ENCODE measurements at places on chromosomes 1 and 21.
A peak's percentile ranks its signal among the peaks of the same experiment; 100 is the strongest.

- DNase-seq = no peak
Observed at GRCh38 chr1:41614818-41615217, 130.3 kb upstream of the EDN2 start.

DNA sequence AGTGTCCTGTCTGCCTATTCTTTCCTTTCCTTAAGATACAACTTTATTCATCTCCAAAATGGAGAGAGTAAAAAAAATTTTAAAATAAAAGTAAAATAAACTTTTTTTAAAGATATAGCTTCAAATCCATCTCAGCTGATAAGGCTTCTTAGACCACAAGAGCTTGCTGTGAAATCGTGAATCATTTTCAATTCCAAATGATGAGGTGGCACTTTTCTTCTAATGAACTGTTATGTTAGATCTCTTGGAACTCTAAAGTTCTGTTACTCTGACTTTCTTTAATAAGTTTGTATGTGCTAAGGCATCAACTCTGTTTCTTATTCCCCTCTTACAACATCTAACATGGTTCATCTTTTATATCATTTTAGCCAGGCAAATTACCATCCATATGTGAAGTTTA lies 4.5 kb downstream of the SH3GLB1 start:
- no peak for DNase-seq

- no peak for DNase-seq
Observed at GRCh38 chr1:84103197-84103992, 40.7 kb upstream of the PRKACB start.

DNA sequence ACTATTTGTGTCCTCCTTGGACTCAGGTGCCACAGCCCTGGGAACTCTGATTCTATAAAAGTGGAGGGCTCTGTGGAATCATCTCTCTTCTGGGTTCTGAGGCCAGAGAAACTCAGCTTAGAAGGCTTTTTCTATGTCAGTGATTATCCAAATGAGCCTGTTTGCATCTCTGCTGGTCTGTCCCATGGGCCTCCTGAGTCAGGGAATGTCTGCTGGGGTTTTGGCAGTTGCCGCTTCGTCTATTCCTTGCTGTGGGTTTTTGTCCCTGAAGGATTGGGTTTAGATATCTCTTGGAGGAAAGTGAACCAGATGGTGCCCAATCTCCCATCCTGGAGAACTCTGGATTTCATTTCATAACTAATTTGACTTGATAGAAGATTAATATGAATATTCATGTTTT lies 297.6 kb downstream of the HHAT start:
- no peak for DNase-seq

DNA sequence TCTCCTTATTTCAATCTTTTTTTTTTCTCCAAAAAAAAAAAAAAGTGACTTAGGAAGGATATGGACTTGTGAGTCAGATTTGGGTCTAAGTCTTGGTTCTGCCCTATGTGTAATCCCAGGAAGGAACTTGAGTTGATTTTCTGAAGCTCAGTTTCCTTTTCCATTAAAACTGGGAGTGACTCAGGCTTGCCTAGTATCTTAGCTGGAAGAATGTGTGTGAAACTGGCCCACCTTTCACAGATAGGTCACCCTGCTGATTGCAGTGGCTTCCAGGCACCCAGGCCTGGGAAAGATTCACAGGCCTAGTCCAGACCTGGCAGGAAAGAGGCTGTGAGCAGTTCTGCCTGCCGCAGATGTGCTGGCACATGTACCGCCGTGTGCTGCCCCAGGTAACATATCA lies 218.3 kb upstream of the HOOK1 start:
- no peak for DNase-seq

GRCh38 chr1:12144236-12144635 lies 22.6 kb upstream of the TNFRSF1B start:
- DNase-seq = no peak

GRCh38 chr1:229221106-229222019 lies 49.5 kb upstream of the RAB4A start:
- DNase-seq = no peak

DNA sequence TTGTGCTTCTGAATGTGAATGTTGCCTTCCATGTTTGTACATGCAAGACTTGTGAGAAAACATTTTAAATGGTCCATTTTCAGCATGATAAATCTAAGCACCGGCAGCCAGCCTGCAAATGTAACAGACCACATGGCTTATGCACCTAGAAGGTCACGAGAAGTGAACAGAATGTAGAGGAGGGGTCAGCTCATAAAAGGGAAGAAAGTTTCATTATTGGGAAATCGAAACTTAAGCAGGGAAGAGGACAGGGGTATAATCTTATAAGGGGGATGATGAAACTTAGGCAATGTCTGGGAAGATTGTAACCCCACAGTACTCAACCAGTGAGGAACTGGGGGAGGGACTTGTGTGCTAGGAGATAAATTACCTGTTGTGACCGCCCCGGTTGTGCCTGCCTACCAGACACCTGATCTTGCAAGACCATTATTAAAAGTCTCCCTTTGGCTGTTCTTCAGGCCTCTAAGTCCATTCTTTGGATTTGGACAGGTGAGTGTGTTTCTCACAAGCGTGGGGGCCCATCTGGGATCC lies 37.7 kb upstream of the VN1R5 start:
- DNase-seq = no peak

DNA sequence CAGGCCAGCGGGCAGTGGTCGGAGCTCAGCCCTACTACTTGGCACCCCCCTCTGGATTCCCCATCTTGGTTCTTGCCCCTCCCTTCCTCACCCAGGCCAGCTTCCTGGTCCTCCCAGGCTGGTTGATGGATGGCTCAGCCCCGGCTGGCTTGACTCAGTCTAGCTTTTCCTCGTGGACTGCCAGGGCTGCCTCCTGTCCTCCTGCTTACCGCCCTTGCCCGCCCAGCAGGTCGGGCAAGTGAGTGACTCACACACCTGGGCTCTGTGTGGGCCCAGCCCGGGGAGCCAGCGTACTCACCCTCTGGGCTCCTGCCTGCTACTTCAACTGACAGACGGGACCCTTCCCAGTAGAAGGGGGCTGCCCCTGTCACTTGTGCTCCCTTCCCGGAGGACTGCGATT lies 19.5 kb upstream of the ARHGEF10L start:
- no peak for DNase-seq

GRCh38 chr1:156476501-156477298 lies 23.9 kb downstream of the MEF2D start:
- DNase-seq = no peak

GRCh38 chr1:26627954-26628353 lies 67.9 kb upstream of the ARID1A start:
- no peak for DNase-seq

DNA sequence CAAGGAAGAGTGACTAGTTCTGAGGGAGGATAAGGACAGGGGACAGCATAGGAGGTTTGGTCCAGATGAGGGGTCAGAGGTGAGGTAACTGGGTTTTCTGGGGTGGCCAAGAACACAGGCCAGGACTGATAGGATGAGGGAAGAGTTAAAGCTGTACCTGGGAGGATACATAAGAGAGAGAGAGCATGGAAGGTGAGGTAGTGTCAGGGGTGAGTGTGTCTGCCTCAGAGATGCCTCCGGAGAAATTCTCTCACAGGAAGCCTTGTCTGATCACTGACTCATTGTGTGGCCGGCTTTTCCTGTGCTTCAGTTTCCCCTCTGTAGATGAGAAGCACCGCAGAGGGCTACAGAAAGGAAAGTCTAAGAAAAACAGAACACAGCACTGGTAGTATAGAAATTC lies 40.2 kb downstream of the FASLG start:
- peak; percentile 56 for DNase-seq

- no peak for DNase-seq
Observed at GRCh38 chr1:205456383-205456867, 580 bp upstream of the BLACAT1 start.

GRCh38 chr1:21321963-21322680 lies 31.9 kb upstream of the ECE1 start:
- no peak for DNase-seq

DNA sequence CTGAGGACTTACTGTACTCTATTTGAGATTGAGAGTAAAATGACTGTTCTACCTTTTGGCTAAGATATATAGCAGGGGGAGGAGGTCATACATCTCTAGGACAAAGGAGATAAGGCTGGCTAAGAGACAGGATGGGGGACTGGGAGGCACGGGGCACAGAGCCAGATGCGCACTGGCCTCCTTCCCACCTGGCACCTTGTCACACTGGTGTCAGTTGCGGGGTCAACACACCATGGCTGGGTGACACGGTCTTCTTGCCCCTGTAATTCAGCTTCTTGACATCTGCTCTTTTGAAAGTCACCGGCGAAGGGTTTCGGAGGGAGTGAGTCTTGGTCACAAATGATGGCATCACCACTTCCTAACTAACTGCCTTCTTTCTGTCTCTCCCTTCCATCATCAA lies 177.3 kb downstream of the ZSCAN20 start:
- DNase-seq = no peak

DNA sequence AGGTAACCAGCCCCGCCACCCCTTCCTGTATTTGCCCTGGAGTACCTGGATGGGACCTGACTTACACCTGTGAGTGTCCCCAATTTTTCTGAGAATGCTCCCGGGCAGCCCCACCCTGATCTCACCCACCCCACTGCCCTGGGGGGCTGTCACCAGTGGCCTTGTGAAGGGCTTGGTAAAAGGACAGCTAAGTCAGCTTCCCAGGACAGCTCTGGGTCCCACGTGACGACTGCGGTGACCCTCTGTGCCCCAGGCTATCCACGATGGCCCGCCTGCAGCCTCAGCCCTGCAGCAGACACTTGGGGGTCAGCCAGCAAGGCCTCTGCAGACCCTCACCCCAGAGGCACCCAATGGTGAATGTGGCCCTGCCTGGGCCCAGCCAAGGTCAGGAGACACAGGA lies 5.6 kb downstream of the SRM start:
- DNase-seq = no peak

- DNase-seq = no peak
Observed at GRCh38 chr1:95004013-95004412, 68.7 kb downstream of the ALG14 start.

DNA sequence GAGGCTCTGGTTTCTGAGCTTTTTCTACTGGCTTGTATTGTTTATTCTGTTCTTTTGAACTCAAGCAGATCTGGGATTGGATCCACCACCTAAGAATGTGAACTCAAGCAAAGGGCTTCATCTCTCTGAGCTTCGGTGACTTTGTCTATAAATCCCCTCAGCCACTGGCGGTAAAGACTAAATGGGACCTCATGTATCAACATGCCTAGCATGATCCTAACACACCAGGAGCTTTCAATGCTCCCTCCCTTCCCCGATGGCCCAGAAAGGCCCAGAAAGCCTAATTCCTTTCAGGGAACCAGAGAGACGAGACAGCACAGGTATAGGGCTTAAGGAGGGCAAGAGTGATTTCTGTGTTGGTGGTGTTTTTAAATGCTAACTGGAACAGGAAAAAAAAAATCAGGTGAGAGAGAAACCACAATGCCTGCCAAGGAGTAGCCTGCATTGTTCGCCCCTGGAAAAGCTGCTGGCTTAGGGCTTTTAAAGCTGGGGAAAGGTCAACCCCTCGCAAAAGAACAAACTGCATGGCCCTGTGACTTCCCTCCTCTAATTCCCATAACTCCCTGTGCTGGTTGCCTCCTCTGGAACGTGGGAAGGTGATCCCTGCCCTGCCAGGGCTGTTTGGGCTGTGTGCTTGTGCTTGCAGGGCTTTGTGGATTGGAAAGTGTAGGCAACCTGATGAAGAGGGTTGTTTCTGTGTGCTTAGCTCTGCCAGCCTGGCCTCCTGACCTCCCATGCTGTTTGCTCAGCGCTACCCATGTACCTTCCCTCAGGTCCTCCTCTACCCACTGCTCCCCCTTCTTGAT lies 147.0 kb downstream of the PLPP3 start:
- DNase-seq = no peak

GRCh38 chr1:91440847-91441246 lies 36.2 kb upstream of the HFM1 start:
- DNase-seq = no peak

GRCh38 chr1:46802081-46802480 lies 3.2 kb downstream of the CYP4B1 start:
- DNase-seq = no peak

DNA sequence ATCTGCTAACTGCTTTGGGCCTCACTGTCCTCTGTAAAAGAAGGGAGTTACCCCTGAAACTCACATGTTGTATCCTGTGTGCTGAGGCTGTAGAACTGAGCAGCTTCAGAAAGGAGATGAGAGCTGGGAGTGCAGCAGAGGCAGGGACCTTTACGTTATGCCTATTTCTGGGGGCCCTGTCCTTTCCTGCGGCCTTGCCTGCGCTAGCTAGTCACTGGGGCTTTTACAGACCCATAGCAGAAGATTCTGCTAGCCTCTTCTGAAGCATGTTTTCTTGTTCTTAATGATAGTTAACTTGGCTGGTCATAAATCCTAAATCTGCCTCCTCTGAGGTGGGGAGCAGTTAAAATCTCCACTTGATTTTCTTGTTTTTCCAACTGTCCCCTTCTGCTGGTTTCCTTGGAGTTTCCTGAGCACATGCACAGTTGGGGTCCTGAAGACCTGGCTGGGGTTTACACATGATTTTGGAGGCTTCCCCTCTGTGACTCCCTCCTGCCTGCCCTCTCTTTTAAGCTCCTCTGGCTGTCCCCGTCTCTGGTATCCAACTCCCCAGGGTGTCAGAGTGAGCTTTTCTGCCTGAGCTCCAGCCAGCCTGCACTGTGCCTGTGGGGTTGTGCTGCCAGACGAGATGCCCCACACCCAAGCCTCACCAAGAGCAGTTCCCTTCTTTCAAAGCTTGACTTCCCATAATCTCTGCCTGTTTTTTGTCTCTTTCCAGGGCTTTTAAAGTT lies 76.6 kb downstream of the NOS1AP start:
- no peak for DNase-seq

DNA sequence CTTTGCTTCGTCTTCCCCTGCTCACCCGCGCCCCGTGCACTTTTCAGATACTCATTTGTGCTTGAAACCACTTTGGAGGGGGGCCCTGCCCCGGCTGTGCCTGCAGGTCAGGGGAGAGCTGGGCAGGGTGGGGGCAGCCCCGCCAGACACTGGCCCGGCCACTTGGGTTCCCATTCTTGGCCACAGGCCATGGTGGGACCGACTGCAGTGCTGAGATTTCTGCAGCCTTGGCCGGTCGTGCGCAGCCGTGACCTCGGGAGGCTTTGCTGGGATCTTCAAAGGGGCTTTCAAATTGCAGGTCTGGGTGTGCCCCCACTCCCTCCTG lies 54.5 kb upstream of the TTC34 start:
- no peak for DNase-seq

- DNase-seq = no peak
Observed at GRCh38 chr1:51063121-51063520, 38.9 kb upstream of the C1orf185 start.

DNA sequence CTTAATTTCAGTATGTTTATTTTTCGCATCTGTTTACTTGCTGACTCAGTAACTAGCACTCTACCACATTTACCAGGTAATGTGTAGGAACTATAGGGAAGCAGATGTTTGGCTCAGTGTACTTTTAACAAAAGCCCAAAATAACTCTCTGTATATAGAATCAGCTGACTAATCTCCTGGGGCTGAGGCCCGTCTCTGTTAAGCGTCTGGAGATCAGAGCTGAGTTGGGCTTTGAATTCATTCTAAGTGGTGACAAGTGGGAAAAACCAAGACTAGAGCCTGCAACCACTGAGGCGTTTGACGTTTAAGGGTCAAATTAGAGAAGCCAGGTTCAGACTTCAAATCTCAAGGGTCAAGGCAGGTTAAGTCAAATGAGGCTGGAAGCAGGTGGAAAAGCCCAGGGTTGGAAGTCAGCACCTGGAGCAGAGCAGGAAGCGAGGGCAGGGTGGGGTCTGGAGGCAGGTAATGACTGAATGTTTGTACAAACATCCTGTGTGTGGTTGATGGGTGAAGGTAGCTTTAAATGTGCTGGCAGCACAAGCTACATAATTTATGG lies 56.8 kb upstream of the LYST start:
- no peak for DNase-seq

- no peak for DNase-seq
Observed at GRCh38 chr21:33198346-33199099, 31.2 kb upstream of the IFNAR2 start.
